Activated CD8-positive, alpha-beta memory T cell treated with anti-CD3 and anti-CD28 coated beads for 4 hours (primary cell): ENCODE measurements at places on chromosomes 1 and 21.

- DNase-seq: peak; percentile 31
Measured at GRCh38 chr1:212566522-212567479, 41.8 kb upstream of the ATF3 start.

GRCh38 chr1:218584418-218585155 is 239.5 kb downstream of the TGFB2 start:
- no peak for DNase-seq

DNA sequence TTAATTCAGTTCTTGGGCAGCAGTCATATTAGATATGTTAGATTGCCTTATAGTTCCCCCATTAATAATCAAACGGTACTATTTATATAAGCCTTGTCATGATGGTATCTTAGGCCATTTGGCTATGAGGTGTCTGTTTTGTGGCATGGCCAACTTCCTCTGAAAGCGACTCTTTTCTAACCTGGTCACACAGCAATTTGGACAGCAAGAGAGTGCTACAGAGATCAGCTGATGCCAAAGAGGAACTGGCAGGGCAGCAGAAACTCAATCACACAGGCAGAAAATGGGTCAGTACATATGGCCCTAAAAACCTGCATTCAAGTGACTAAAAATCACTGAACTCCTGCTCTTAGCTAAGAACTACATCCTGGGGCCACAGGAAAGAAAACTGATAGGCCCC is 13.4 kb upstream of the MUTYH start:
- DNase-seq: no peak

DNA sequence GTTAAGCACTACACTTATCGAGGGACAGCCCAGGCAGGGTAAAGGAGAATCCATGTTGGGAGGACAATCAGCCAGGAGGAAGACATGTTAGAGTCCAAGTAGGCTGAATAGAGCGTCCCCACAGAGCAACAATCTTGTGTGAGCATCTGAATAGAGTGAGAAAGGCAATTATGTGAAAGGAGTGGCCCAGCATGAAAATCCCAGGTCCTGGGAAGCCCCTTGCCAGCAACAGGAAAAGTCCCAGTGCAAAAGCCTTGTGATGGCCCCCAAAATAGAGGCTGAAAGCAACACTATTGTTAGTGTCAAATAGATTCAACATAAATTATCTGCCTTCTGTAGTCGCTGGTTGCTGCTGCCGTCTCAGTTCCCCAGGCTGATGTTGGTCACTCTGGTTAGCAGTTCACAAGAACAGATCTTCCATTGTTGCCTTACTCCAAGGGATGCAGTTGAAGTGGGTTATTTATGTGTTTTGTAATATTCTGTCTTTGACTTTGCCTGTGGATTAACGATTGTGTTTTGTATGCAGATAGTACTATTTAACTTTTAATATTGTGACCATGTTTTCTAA is 12.1 kb upstream of the ABL2 start:
- DNase-seq: no peak

GRCh38 chr1:199720496-199720895 is 307.0 kb upstream of the NR5A2 start:
- no peak for DNase-seq

GRCh38 chr1:10059342-10059718 is 26.6 kb downstream of the UBE4B start:
- no peak for DNase-seq

DNA sequence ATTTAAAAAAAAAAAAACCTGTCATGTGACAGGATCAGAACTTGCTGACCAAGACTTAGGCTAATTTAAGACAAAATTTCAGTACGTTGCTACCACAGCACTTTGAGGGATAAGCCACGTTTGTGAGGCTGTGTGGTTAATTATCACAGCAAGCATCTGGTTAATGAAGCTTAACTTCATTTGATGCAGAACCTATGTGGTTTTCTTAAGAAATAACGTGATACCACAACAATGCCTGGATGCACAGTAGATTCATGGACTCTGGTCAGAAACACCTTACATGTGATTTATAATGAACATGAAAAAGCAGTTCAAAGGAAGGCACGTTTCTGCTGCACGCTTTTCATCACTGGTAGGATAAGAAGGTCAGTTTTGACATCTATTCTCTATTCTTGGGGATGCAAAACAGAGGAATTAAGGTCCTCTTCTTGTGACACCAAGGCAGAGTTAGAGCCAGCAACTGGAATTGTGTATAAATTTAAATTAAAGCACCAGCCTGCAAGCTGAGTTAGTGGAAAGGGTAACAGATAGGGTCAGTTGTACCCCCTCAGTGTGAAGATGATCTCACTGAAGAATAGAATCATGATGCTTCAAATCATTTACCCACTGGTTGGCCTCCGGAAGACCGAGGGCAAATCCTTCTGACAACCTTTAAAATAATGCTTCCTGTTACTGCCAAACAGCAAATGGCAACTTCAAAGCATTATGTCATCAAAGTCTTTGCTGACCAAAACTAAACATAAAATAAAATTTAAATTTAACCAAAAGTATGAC is 6.0 kb upstream of the KRTAP8-1 start:
- no peak for DNase-seq

DNA sequence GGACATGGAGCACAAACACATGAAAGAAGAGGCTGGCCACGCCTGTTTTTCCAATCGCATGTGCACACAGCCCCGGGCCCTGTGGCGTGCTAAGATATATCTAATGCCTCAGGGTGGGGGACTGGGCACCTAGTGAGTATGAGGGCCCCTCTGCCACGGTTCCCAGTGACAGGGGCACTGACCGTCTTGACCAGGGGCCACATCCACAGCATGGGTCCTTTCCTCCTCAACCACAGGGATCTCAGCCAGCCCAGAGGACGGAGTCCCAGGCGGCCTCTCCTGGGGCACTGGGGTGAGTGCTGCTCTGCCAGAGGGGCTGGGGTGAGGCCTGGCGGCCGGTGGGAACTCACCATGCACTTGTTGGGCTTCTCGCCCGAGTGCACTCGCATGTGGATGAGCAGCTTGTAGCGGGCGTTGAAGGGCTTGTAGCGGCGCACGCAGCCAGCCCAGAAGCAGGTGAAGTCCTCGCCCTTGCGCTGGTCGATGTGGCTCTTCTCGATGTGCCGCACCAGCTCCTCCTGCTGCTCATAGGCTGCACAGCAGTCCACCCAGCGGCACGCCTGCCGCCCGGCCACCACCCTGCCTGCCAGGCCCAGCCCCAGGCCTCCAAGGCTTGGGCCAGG is 134.7 kb downstream of the DMRTB1 start:
- DNase-seq: no peak
